NCI-H2081 (cell line): ENCODE measurements at places on chromosomes 5 and 9.

DNA sequence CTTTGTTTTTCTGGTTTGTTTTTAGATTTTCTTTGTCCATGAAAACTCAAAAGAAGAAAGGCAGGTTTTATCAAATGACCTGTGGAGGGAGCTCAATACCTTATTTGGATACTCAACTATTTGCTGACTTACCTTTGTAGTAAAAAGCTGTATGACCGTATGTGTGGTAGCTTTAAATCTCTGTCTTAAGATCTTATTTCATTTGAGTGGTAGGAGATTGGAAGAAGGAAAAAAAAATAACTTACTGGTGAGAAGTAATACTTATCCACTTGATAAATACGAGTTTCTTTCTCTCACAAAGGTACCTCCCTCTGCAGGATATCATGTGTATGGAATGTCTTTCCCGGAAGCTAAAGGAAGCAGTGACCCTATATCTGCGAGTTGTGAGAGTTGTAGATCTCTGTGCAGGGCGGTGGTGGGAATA lies 15.0 kb downstream of the FBXO38 start:
- no peak for DNase-seq

DNA sequence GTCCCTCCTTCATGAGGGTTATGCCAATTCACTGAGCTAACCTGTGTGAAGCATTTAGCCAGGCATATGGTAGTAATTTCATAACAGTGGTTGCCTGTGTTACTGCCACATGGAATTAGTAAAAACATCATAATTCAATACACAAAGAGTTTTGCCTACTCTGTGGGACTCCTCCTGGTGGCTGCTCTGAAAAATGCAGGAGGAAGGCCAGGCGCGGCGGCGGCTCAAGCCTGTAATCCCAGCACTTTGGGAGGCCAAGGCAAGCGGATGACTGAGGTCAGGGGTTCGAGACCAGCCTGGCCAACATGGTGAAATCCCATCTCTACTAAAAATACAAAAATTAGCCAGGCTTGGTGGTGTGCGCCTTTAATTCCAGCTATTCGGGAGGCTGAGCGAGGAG lies 547.3 kb downstream of the CDK5RAP2 start:
- DNase-seq = no peak

DNA sequence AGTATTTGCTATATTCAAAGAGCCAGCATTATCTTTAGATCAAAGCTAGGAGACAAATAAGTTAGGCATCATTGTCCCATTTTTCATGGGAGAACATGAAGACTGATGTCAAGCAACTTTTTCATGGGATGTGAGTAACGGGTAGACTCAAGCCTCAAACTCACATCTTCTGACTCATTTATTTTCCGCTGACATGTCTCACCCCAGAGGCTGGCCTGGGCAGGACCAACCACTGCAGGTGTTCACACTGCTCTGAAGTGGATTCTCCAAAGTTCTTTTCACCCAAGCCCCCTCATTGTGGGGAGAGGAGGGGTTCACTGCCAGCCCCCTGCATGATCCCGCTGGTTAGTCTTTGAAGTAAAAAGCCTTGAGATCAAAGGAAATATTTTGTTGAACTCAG lies 34.9 kb upstream of the BASP1 start:
- no peak for DNase-seq

GRCh38 chr9:106503759-106504158 lies 359.2 kb upstream of the ZNF462 start:
- DNase-seq = no peak
